ENCODE measurements at places on chromosomes 2 and 18.

GRCh38 chr2:168849610-168850009 is 40.6 kb downstream of the SPC25 start:
- DNase-seq, result peak; percentile 54

DNA sequence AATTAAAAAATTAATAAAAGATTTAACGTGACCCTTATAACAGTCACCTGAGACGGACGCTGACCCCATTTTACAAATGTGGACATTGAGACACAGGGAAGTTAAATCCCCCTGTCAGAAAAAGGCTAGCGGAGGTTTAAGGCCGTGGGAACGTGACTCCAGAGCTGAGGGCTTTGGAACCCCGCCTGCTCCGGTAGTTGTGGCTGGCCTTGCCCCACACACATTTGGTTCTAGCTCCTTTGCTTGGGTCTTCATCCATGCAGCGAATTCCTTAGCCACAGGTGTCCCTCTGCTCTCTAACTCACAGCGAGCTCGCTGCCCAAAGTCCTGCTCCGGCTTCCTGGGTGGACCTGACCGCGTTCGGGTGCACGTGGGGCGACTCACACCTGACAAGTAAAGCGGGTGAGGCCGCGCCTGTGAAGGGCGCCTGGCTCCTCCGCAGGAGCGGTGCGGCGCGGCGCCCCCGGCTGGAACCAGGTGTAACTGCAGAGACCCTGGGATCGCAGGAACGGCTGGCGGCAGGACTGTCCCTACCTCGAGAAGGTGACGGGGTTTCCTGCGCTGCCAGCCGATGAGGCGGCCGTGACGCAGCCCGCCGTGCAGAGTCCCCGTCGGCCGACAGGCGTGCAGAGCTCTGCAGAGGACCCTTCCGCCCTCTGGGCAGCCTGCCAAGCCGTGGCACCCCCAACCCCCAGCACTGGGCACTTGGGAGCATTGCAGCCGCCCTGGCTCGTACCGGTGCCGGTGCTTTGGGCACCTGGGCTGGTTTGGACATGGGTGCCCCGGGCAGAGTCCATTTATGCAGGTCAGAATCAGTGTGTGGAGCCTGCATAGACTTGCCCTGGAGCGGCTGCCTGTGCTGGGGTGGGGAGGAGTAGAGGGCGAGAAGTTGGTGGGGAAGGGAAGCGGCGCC is 2.4 kb upstream of the PROC start:
- peak; percentile 63 for DNase-seq

DNA sequence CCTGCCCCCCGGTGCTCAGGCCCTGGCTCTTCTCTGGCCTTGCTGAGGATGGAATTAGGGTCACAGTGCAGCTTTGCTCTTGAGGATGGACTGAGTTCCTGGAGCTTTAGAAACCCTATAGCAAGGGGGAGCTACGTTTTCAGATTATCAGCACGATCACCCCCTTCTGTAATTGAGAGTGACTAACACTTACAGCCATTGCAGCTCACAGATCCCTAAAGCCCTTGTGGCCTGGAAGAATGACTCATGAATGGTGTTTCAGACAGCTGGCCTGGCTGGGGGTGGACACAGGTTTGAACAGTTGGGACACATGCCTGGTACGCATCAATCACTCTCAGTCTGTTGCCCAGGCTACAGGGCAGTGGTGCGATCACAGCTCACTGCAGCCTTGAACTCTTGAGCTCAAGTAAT is 79.7 kb upstream of the IGFBP5 start:
- no peak for DNase-seq

DNA sequence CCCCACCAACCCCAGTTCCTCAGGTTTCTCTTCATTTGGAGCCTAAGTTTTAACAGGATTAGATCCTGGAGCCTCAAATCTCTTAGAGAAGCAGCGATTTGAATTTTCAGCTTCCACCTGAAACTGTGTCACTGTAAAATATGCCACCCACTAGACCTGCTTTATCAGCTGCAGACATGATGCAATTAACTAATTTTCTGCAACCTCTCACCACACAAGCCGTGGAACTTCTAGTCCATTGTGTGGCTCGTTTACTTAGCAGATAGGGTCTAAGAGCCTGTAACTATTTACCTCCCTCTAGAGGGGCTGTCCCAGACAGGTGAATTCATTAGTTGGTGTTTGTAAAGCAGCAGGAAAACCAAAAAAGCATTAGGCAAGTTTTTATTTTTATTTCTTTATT is 31.6 kb upstream of the FZD5 start:
- DNase-seq, result peak; percentile 60

DNA sequence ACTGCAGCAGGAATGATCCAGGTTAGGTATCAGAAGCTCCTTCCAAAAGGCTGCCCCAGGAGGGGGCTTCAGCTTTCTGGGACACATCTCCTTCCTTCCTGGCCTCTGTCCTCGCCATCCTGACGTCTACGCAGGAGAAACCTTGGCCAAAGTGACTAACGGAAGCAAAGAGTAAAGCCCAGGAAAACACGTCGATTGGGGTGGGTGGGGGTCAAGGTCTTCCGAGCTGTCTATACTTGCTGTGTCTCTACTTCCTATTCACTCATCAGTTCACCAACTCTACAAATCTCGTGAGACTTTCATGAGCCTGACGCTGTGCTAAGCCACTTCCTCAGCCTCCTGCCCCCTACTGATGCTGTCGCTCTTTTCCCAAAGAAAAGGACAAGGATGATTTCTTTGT is 212.6 kb downstream of the TNS1 start:
- DNase-seq, result no peak

Measured in NCI-H1105 treated with DMSO at 0.1 percent for 48 hours (cell line).